Body of pancreas (tissue), 4 donors: ENCODE measurements at places on chromosomes 1 and 21. TPM values are rescaled to one million over a fixed set of nuclear protein-coding genes. Genes with fewer than 3 reads are reported as not detected.

NEXN gene
- total RNA-seq, result 7.5 TPM

- DNase-seq, result no peak
These were observed 3.7 kb upstream of the SDC3 start for GRCh38 chr1:30912224-30912623.

DNA sequence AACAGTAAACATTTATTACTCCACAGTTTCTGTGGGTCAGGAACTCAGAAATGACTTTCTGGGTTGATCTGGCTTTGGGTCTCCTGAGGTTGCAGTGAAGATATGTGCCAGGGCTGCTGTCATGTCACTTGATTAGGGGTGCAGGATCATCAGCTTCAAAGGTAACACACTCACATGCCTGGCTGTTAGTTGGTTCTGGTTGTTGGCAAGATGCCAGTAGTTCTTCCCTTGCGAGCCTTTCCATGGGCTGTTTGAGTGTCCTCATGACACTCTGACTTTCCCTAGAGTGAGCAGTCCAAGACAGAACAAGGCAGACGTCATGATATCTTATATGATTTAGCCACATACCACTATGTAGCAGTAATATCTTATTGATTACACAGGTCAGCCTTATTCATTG, 1.8 kb downstream of the SWT1 start:
- no peak for DNase-seq

ALX3 gene
- not detected for total RNA-seq

GRCh38 chr1:30229960-30230359, 493.4 kb downstream of the MATN1 start:
- DNase-seq, result no peak

- DNase-seq, result no peak
These were observed 87.3 kb downstream of the HSF2BP start for GRCh38 chr21:43571976-43572375.

DNA sequence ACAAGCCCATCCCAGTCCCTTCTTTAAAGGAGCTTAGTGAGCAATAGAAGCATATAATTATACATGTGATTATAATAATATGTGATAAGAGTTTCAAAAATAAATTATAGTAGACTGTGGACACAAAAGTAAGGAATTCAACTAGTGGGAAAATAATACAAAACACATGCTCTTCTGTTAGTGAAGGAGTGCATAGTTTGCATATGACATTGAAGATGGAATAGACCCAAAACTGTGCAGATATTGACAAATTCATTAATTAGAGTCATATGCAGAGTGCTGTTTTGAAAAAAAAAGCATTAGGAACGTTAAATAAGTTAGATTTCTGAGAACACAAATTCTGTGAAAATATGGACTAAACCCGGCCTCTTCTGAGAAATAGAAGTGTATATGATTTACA, 278.8 kb downstream of the ASTN1 start:
- no peak for DNase-seq

DNA sequence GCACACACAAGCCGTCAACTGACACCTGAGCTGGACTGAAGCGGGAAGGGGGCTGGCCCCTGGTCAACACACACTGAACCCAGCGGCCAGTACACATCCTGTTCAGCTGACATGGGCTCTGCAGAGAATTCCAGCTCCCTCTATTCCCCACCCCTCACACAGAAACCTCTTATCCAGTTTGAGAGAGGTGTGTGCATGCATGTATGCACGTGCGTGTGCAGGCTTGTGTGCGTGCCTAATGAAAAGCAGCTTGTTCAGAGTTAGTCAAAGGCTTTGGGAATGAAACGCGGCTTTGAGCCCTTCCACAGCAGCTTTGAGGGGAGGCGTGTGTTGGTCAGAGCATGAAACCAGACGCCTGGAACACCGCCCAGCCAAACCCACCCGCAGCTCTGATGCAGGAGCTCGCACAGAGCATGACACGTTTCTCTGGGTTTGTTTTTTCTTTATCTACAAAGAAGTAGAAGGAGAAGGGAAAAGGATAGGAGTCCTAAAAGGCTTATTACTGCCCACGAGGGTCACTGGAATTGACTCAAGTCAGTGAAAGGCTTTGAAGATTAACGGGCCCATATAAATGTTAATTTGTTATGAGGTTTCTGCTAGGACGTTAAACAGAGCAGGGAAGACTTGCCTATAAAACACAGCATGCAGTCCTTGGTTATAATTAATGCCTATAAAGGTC, 184.2 kb downstream of the ETS2 start:
- peak; percentile 43 for DNase-seq

- no peak for DNase-seq
These were observed 1.4 kb downstream of the ORC1 start for GRCh38 chr1:52402860-52403240.

DNA sequence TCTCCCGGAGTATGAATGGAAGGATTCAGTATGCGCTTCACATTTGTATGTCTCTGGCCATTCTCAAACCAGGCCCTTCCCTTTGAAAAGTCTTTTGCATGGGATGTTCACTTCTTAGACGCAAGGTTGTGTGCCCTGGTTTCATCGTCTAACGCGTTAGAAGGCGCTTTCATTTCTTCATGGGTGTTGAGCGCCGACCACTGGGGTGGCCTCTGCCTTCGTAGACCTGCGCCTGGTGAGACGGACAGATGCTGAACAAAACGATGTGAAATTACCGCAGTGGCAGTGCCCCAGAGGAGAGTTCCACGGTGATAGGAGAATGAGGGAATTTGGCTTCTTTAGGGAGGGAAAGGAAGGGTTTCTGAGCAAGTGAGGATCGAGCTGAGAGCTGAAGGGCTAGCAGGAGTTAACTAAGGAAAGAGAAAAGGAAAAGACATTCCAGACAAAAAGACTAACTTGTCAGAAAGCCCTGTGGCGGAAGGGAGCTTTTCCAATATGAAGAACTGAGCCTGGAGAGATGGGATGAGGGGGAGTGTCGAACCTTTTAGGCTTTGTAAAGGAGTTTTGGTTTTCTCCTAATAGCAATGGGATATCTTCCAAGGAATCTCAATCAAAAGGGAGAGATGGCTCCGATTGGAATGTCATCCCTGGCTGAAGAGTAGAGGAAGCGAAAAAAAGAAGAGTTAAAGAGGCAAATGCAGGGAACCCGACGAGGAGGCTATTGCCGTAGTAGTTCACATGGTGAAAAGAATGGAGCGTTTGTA, 951 bp downstream of the GGPS1 start:
- peak; percentile 60 for DNase-seq

- DNase-seq, result no peak
These were observed 408.4 kb upstream of the PTBP2 start for GRCh38 chr1:96313216-96313615.

SYCP1 gene
- total RNA-seq, result not detected

GRCh38 chr1:151993734-151994496, at the start of gene S100A10:
Gene S100A10, minus strand, starts transcription at chr1:151993859. Its CDS starts 7,629 bp downstream, at chr1:151986230.
- DNase-seq, result peak; percentile 75

GRCh38 chr1:204408074-204408507, 3.5 kb downstream of the PPP1R15B start:
- DNase-seq, result peak; percentile 84

A3GALT2 gene
- not detected for total RNA-seq

ARHGAP30 gene
- 4.9 TPM for total RNA-seq

GRCh38 chr1:235640580-235640979, 9.0 kb downstream of the GNG4 start:
- no peak for DNase-seq

DNA sequence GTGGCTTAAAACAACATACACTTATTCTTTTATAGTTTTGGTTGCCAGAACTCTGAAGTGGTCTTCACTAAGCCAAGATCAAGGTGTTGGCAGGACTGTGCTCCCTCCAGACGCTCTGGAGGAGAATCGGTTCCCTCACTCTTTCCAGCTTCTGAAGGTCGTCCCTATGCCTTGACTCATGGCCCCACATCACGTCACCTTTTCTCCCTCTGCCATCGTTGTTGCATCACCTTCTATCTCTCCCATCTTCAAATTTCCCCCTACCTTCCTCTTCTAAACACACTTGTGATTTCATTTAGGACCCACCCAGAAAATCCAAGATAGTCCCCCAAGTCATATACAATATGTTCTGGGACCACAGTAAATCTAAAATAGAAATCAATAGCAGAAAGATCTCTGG, 12.4 kb downstream of the HHIPL2 start:
- no peak for DNase-seq
